ENCODE measurements at places on chromosomes 2 and 18.

- no peaks in the 10 kb centered on the region for H3K27me3 ChIP-seq
- no peaks in the 10 kb centered on the region for H3K4me1 ChIP-seq
- H3K36me3 ChIP-seq = no peaks in the 10 kb centered on the region
- no peak overlapping the region for H3K27ac ChIP-seq
- no peak overlapping the region for H3K4me3 ChIP-seq
- DNase-seq = no peak
Measured at GRCh38 chr2:161836664-161837063, 212.4 kb downstream of the SLC4A10 start.

DNA sequence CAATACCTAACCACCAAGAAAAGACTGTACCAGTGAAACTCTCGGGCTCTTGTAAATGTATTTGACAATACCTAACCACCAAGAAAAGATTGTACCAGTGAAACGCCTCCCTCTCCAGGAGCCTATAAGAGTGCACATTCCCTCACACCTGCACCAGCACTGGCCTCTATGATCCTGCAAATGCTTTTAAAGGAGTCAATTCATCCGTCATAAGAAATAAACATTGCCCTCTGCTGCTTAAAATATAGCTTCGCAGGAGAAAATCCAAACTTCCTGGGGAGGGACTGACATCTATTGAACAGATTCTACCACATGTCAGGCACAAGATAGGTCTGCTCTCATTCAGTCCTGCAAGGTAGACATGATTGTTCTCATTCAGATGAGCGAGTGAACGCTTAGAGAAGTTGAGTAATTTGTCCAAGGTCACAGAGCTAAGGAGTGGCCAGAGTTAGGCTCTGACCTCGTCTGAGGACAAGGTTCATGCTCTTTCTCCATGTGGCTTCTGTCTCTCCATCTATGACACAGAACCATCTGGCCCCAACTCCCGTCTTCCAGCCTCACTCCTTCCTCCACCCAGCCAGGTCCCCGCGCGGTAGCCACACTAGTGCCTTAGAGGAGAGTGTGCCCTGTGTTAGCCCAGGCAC, 38.7 kb downstream of the MCFD2 start:
- no peak overlapping the region for H3K4me3 ChIP-seq
- H3K27ac ChIP-seq = peak overlapping the region; percentile 52
- DNase-seq = no peak
- H3K27me3 ChIP-seq = no peaks in the 10 kb centered on the region
- H3K36me3 ChIP-seq = no peaks in the 10 kb centered on the region
- peaks cover 71% of the 10 kb centered on the region for H3K4me1 ChIP-seq

DNA sequence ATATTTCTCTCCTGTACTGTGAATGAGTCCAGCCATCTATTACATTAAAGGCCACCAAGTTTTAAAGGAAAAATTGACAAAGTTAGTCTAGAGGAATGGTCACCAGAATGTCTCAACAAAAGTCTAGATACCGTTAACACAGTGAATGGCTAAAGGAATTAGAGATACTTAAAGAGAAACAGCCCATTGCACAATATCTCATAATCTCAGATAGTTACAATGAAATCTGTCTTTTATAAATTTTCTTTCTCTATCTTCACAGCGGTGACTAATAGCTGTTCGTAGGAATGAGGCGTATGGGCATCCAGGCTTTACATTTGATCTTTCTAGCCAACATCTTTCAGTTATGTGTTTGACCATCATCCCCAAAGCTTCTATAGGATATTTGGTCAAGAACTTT, 30.6 kb downstream of the R3HDM1 start:
- H3K4me1 ChIP-seq = peaks cover 4% of the 10 kb centered on the region
- H3K27me3 ChIP-seq = no peaks in the 10 kb centered on the region
- H3K4me3 ChIP-seq = no peak overlapping the region
- no peak overlapping the region for H3K27ac ChIP-seq
- no peak for DNase-seq

GRCh38 chr2:120809151-120809550, 73.5 kb downstream of the GLI2 start:
- no peak for DNase-seq
- no peak overlapping the region for H3K4me3 ChIP-seq
- H3K36me3 ChIP-seq = no peaks in the 10 kb centered on the region
- peaks cover 36% of the 10 kb centered on the region for H3K4me1 ChIP-seq

DNA sequence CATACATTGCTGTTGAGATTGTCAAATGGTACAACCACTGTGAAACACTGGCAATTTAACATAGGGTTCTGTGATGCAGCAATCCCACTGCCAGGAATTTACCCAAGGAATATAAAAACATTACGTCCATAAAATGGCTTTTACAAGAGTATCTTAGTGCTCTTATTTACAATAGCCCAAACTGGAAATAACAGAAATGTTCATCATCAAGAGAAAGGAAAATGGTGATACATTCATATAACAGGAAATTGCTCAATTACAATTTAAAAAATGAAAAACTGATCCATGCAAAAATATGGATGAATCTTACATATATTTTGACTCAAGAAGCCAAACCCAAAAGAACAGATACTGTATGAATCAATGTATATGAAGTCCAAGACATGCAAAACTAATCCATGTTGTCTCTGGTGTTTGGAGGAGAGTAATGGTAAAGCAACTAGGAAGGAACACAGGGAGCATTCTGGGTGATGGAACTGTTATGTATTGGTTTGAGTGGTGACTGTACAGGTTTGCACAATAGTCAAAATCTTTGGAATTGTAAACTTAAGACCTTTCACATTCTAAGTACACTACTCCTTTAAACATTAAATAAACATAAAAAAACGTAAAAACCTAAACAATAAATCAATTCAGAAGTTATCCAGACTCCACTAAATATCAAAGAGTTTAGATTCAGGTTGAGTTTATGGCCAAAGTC, 104.8 kb upstream of the WDR75 start:
- no peaks in the 10 kb centered on the region for H3K36me3 ChIP-seq
- no peak for DNase-seq
- peaks cover 7% of the 10 kb centered on the region for H3K4me1 ChIP-seq
- no peak overlapping the region for H3K27ac ChIP-seq
- H3K4me3 ChIP-seq = no peak overlapping the region
- no peaks in the 10 kb centered on the region for H3K27me3 ChIP-seq

- no peak overlapping the region for H3K27ac ChIP-seq
- no peaks in the 10 kb centered on the region for H3K36me3 ChIP-seq
- no peaks in the 10 kb centered on the region for H3K4me1 ChIP-seq
- no peak for DNase-seq
- H3K27me3 ChIP-seq = no peaks in the 10 kb centered on the region
Measured at GRCh38 chr18:42814184-42814583, 301.3 kb downstream of the RIT2 start.
